ENCODE measurements at places on chromosomes 6 and 20. TPM values are rescaled to one million over a fixed set of nuclear protein-coding genes. Genes with fewer than 3 reads are reported as not detected.

Gene CFAP61
- not detected for total RNA-seq

DNA sequence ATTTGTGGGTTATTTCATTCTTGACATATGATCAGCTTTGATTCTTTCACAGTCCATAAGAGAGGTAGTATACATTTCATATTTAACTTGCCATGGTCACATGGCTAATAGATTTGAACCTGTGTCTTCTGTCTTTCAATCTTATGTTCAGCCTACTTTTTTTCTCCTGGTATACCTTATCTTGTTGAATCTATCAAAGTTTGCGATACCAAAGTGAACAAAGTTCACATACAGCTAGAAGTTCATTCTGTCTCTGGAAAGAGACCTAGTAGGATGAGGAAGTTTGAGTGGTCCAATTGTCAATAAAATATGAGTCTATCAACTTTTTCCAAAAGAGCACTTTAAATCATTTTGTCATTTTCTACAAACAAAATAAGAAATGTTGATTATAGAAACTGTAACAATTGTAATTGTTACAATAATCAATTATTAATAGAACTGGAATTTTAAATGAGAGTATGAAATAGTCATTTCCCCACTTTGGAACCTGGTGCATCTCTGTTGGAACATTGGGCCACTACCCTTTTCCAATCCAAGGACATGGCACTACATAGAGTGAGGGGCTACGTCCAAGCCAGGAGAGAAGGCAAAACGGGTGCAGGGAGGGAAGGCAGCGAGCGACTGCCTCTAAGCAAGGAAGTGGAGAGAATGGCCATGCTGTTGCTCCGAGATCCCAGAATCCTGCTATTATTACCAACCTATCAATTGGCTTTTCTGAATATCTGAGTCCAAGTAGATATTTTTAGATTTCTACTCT lies 194.2 kb upstream of the FOXQ1 start:
- no peaks in the 10 kb centered on the region for H3K27me3 ChIP-seq
- no peak overlapping the region for H3K4me3 ChIP-seq
- DNase-seq: no peak
- peaks cover 4% of the 10 kb centered on the region for H3K36me3 ChIP-seq
- no peak overlapping the region for H3K27ac ChIP-seq

DNA sequence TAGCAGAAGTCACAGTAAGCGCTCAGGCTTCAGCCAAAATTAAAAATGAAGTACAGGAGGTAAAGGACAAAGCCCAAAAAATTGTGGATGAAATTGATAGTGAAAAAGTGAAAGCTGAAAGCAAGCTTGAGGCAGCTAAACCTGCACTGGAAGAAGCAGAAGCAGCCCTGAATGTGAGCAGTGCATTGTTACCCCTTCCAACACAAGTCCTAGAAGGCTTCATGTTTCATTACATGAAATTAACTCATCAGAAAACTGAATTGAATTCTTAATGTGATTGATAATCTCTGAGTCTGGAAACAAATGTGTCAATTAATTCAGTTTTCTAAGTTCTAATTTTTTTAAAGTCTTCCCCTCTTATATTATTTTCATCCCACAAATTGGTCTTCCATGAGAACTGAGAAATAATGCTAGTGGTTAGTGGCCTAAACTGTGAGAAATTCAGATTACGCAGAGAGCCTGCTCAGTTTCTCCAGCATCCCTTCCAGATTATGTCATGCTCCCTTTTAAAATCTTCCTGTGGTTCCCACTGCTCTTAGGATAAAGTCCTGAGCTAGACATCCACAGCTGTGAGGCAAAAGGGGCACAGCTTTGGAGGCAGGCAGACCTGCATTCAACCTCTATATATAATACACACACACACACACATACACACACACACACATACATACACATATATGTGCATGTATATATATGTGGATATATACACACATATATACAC lies 133.2 kb upstream of the GLP1R start:
- no peak overlapping the region for H3K4me3 ChIP-seq
- H3K36me3 ChIP-seq: no peaks in the 10 kb centered on the region
- H3K27me3 ChIP-seq: no peaks in the 10 kb centered on the region
- peaks cover 2% of the 10 kb centered on the region for H3K4me1 ChIP-seq

GRCh38 chr20:2217857-2218539 lies 77.8 kb upstream of the TGM3 start:
- H3K27ac ChIP-seq: no peak overlapping the region
- H3K4me1 ChIP-seq: no peaks in the 10 kb centered on the region
- DNase-seq: no peak

GRCh38 chr20:45523821-45524220 lies 8.4 kb upstream of the SPINT3 start:
- peaks cover 8% of the 10 kb centered on the region for H3K4me1 ChIP-seq
- H3K27me3 ChIP-seq: peaks cover 40% of the 10 kb centered on the region
- no peak for DNase-seq

DNA sequence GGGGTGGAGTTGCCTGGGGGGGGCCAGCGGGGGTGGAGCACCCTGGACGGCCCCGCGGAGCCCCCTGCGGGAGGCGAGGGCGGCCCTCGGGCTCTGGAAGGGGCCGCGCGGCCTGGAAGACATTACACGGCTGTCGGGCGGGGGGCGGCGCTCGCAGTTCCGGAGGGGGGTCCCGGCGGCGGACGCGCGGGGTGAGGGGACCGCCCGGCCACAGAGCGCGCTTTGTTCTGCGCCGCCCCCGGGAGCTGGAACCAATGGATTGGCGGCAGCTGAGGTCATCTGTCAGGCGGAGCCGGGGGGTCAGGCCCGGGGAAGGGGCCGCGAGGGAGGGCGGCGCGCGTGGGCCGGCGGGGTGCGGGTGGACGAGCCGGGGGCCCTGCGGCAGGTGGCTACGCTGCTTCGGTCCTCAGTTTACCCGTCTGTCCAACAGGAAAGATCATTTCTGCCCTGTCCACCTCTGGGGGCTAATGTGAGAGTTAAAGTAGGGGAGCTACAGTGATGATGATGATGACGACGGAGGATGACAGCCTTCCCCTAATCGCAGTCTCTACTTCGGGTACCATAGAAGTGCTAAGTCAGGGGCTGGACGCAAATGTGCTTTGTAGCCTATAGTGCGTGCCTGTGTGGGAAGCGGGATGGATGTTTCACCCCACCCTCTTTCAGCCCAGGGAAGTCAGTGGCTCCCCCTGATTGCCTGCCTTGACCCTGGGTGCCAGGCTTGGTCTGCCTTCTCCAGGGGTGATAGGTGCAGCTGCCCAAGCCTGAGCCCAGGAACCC lies 10.4 kb downstream of the SRXN1 start:
- no peaks in the 10 kb centered on the region for H3K4me1 ChIP-seq
- H3K4me3 ChIP-seq: no peak overlapping the region
- H3K36me3 ChIP-seq: no peaks in the 10 kb centered on the region
- H3K27ac ChIP-seq: no peak overlapping the region

DNA sequence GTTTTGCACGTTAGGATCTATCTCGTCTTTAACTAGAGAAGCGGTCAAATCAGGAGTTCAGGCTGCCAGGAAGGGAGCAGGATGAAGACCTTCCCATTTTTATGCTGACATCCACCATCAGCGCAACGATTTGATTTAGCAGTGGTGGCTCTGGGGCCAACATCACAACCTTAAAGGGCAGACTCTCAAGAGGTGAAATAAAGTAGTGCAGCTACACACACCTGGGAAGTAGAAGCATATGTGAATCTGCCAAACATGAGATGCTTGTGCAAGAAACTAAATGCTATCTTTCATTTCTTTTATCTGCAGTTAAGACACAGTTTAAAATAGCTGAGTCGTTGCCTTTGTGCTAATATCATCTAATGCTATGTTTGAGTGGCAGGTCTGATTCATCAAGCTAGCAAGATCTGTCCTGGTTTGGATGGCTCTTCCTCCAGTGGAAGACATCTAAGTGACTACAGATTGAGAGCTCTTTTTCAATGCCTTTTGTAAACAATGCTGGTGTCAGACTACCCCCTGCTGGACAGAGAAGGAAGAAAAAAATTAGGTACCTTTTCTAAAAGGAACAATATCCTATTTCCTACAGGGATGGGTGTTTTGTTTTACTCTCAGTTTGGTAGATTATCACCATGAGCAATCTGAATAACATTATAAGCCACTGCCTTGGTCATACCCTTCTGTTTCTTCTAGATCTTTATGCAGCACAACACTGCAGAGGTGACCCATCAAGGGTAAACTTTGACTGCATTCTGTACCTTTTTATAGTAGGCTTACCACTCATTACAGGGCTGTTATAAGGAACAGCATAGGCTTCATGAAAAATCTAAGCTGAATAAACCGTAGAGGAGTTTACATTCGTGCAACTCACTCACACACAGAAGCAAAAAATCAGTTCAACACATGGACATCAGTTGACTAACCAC lies 171.6 kb upstream of the FBXL4 start:
- H3K4me3 ChIP-seq: no peak overlapping the region
- H3K4me1 ChIP-seq: peaks cover 8% of the 10 kb centered on the region
- peaks cover 4% of the 10 kb centered on the region for H3K36me3 ChIP-seq
- DNase-seq: peak; percentile 59
- no peak overlapping the region for H3K27ac ChIP-seq

Gene SSTR4
- total RNA-seq: not detected

DNA sequence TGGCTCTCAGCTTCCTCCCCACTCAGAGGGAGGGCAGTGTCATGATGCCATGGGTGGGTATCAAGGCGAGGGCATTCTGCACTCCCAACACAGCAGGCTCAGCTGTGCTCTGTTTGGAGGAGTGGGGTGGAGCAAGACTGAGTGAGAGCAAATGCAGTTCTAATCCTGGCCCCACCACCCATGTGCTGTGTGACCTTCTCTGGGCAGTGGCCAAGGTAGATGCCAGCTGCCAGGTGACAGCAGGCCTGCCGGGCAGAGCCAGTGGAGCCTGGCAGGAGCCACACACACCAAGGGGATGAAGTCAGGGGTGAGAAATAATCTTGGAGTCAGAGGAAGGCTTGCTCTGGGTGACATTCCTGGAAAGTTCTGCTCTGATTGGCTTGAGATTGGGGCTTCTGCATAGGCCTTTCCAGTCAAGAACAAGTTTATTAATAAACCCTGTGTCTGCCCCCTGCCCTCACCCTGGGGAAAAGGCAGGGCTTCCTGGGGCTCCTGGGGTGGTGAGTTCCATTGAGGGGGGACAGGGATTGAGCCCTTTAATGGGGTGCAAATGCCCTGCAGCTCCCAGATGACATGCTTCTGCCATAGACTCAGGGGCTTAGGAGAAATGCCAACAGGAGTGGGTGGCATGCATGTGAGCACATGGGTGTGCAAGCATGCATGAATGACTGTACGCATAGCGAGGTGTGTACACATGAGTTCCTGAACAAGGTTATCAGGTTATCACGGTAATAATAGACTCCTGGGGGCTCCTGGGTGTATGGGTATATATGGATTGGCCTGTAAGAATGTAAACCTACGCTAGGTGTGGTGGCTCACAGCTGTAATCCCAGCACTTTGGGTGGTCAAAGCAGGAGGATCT lies 134.2 kb downstream of the MRPL14 start:
- H3K4me3 ChIP-seq: no peak overlapping the region
- H3K4me1 ChIP-seq: peaks cover 72% of the 10 kb centered on the region
- DNase-seq: no peak

GRCh38 chr6:29720863-29721262 lies 2.4 kb upstream of the HLA-F start:
- H3K27ac ChIP-seq: no peak overlapping the region
- no peak overlapping the region for H3K4me3 ChIP-seq
- no peaks in the 10 kb centered on the region for H3K4me1 ChIP-seq

DNA sequence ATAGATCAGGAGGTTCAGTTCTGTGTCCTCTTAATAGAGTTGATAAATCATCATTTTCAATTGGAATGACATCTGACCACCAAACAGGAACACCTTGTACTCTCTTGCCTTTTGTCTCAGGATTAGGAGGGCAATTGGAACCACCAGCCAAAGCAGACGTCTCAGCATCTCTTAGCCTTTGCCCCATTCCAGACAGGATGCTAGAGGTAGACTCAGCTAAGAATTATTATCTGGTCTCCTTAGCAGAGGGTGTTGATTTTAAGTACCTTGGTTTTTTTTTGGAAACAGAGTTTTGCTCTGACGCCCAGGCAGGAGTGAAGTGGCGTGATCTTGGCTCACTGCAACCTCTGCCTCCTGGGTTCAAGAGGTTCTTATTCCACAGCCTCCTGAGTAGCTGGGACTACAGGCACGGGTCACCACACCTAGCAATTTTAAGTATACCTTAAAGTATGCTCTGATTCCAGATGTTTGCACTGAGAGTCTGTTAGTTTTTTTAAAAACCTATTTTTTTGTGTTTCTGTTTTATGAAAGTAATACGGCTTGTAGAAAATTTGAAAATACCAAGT lies 28.0 kb upstream of the ELOVL5 start:
- DNase-seq: no peak
- no peak overlapping the region for H3K4me3 ChIP-seq
- H3K27ac ChIP-seq: no peak overlapping the region

GRCh38 chr20:25046181-25046641 lies 11.7 kb downstream of the ACSS1 start:
- H3K36me3 ChIP-seq: no peaks in the 10 kb centered on the region
- no peak overlapping the region for H3K27ac ChIP-seq
- H3K4me3 ChIP-seq: no peak overlapping the region
- no peaks in the 10 kb centered on the region for H3K4me1 ChIP-seq
- no peak for DNase-seq

Gene LINC00237
- not detected for total RNA-seq

Gene COL21A1
- 1.8 TPM for total RNA-seq

Gene TFAP2B
- total RNA-seq: not detected

Gene KIAA0408
- total RNA-seq: 0.91 TPM

Gene ACOT8
- 37.9 TPM for total RNA-seq

- peak; percentile 54 for DNase-seq
- H3K27ac ChIP-seq: no peak overlapping the region
- H3K36me3 ChIP-seq: peaks cover 20% of the 10 kb centered on the region
- H3K4me3 ChIP-seq: no peak overlapping the region
- peaks cover 27% of the 10 kb centered on the region for H3K4me1 ChIP-seq
- H3K27me3 ChIP-seq: no peaks in the 10 kb centered on the region
Observed at GRCh38 chr20:1876217-1876921, 18.8 kb upstream of the SIRPA start.

Gene PNPLA1
- 0.19 TPM for total RNA-seq

- H3K4me3 ChIP-seq: no peak overlapping the region
- peaks cover 50% of the 10 kb centered on the region for H3K4me1 ChIP-seq
- no peak for DNase-seq
- H3K36me3 ChIP-seq: peaks cover 5% of the 10 kb centered on the region
Observed at GRCh38 chr6:149842331-149842730, 21.8 kb downstream of the LRP11 start.

GRCh38 chr20:24747010-24747712 lies 201.9 kb upstream of the CST7 start:
- no peak overlapping the region for H3K27ac ChIP-seq
- H3K27me3 ChIP-seq: no peaks in the 10 kb centered on the region
- no peak overlapping the region for H3K4me3 ChIP-seq
- no peak for DNase-seq

Gene HSPA1L
- 4.2 TPM for total RNA-seq

DNA sequence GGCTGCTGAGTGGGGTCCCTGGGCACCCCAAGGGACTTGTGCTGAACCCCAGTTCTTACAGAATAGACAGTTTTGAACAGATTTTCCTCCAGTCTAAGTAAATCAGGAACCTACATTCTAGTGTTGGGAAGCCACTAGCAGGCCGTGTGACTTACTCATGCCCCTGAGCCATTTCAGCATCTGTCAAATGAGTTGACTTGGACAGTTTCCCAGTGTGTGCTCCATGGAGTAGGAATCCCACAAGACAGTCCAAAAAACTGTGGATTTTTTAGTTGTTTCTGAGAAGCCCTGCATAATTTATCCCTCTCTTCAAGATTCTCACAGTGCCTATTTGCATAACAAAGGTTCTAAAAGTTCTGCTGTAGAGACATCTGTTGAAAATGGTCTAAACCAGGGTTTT lies 2.1 kb downstream of the GABRR2 start:
- no peak overlapping the region for H3K27ac ChIP-seq
- H3K27me3 ChIP-seq: no peaks in the 10 kb centered on the region
- H3K36me3 ChIP-seq: no peaks in the 10 kb centered on the region
- no peak overlapping the region for H3K4me3 ChIP-seq
- DNase-seq: no peak
- peaks cover 28% of the 10 kb centered on the region for H3K4me1 ChIP-seq
